ENCODE measurements at places on chromosomes 5 and 9. TPM values are rescaled to one million over a fixed set of nuclear protein-coding genes. Genes with fewer than 3 reads are reported as not detected.

- H3K27me3 ChIP-seq = peaks cover 5% of the 10 kb centered on the region
- no peaks in the 10 kb centered on the region for H3K4me1 ChIP-seq
- H3K27ac ChIP-seq = no peak overlapping the region
- no peak overlapping the region for H3K4me3 ChIP-seq
- no peaks in the 10 kb centered on the region for H3K36me3 ChIP-seq
- no peak for DNase-seq
These were observed 404 bp upstream of the AFAP1L1 start for GRCh38 chr5:149271195-149271715.

The STC2 gene
- total RNA-seq = 2.1 TPM

The BRINP1 gene
- total RNA-seq = not detected

DNA sequence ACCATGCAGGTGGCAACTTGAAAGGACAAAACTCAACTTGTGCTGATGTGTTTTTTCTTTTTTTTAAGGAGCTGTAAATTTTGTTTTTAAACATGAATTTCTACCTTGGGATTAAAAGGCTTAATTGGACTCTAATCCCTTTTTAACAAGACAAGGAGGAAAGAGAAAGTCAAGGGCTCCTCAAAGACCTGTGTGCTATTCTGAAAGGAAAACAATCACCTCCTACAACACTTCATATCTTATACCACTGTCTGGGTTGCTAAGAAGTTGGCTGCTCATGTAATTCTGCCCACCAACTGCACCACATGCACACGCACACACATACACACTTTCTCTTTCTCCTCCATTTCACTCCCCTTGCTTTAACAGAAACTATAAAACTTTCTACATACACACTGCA, 78.6 kb downstream of the SH3RF2 start:
- H3K27me3 ChIP-seq = no peaks in the 10 kb centered on the region
- no peak overlapping the region for H3K27ac ChIP-seq
- no peaks in the 10 kb centered on the region for H3K4me1 ChIP-seq
- H3K4me3 ChIP-seq = no peak overlapping the region

The DNAI1 gene
- not detected for total RNA-seq

The GARNL3 gene
- 2.5 TPM for total RNA-seq

The DEPDC1B gene
- total RNA-seq = 11.3 TPM

DNA sequence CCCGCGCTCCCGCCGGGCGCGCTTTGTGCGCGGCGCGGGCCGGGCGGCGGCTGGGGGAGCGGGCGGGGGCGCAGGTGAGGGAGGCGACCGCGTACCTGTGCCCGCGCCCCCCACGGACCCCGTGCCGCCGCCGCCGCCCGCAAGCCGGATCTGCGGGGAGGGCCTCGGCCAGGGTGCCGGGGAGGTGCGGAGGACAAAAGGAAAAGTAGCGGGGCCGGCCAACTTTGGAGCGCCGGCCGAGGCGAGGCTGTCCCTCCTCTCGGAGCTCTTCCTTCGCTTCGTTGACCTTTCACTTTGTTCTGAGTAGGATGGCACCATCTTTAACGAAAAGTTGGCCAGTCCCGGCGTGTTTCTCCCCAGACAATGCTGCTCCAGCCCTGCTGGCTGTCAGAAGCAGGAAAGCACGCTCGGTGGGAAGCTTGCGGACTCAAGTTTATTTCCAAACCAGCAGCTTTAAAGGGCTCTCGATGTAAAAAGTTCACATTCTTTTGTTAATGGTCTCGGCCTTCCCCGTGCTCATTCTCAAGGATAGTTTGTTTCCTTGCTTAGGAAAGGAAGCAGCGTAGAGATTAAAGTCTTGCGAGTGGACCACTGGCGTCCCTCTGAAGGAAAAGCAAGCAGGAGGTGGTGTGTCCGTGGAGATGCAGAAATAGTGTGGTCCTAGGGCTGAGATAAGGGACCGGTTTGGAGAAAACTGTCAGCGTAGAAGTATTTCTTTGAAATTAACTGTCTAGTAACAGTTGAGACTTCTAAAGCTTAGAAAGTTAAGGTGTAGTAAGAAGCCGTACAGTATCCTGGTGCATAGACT, 639 bp downstream of the EHMT1 start:
- no peaks in the 10 kb centered on the region for H3K36me3 ChIP-seq
- H3K4me1 ChIP-seq = peaks cover 32% of the 10 kb centered on the region
- DNase-seq = peak; percentile 37
- H3K27me3 ChIP-seq = no peaks in the 10 kb centered on the region
- peak overlapping the region; percentile 69 for H3K27ac ChIP-seq

DNA sequence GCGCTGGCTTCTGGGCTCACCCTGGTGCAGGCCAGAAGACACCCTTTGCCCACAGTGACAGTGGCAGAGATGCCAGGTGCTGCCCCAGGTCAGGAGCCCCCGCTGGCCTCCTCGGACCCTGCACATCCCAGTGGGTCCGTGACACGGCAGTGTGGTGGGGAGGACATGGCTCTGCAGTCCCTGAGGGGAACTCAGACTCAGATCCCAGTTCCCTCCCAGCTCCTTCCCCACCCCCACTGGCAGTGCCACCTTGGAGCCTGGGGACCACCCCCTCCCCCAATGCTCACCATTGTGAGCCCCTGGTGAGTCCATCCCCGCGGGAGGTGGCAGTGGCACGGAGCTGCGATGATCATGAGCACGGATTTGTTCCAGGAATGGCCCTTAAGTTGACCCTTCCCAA, 562 bp upstream of the CCDC187 start:
- no peak for DNase-seq
- H3K27me3 ChIP-seq = no peaks in the 10 kb centered on the region
- H3K4me1 ChIP-seq = no peaks in the 10 kb centered on the region
- H3K36me3 ChIP-seq = no peaks in the 10 kb centered on the region

The PKD2L2 gene
- total RNA-seq = not detected

The PHYHD1 gene
- 0.20 TPM for total RNA-seq

The CDO1 gene
- total RNA-seq = 0.16 TPM

DNA sequence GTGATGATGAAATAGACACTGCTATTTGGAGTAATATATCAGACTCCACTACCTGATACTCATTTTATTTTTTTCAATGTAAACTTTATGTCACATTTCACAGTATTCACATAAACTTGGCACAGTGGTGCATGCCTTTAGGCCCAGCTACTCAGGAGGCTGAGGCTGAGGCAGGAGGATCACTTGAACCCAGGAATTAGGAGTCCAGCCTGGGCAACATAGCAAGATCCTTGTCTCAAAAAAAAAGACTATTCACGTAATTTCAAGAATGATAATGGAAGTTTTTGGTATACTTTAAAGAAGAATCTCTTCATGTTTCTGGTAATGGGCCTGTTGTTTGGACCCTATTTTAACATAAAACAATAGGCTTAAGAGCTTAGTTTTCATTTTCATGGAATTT, 47.4 kb downstream of the SLC25A51 start:
- H3K4me3 ChIP-seq = no peak overlapping the region
- no peak overlapping the region for H3K27ac ChIP-seq
- no peaks in the 10 kb centered on the region for H3K4me1 ChIP-seq
- peaks cover 7% of the 10 kb centered on the region for H3K36me3 ChIP-seq
- DNase-seq = no peak

- no peaks in the 10 kb centered on the region for H3K4me1 ChIP-seq
- no peak overlapping the region for H3K4me3 ChIP-seq
- H3K27ac ChIP-seq = no peak overlapping the region
- H3K27me3 ChIP-seq = no peaks in the 10 kb centered on the region
- DNase-seq = no peak
- H3K36me3 ChIP-seq = no peaks in the 10 kb centered on the region
These were observed 24.0 kb downstream of the NDUFS6 start for GRCh38 chr5:1824903-1825841.

The PFN3 gene
- total RNA-seq = not detected
